Activated naive CD4-positive, alpha-beta T cell treated with anti-CD3 and anti-CD28 coated beads, Interleukin-2, amount 50 U/mL, for 16 hours (primary cell): ENCODE measurements at places on chromosomes 7 and 10.

GRCh38 chr10:102555781-102556328 is 52.1 kb downstream of the SUFU start:
- no peak for DNase-seq

GRCh38 chr7:1694611-1695511 is 24.8 kb downstream of the ELFN1 start:
- DNase-seq: peak; percentile 4

DNA sequence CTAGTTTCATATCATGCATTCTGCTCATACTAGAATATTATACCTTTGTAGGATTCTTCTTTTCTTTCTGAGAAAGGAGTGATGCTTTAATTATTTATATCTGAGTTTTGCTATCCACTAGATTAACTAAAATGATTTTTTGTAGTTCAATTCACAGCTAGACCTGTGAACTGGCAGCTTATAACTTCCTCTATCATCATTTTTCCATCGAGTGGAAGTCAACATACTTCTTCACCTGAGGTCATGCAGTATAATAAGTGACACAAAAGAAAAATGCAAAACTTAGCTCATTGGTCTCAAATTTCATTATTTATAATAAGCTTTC is 8.0 kb downstream of the LRRN3 start:
- DNase-seq: no peak

GRCh38 chr10:113590581-113590980 is 37.7 kb downstream of the HABP2 start:
- DNase-seq: no peak

DNA sequence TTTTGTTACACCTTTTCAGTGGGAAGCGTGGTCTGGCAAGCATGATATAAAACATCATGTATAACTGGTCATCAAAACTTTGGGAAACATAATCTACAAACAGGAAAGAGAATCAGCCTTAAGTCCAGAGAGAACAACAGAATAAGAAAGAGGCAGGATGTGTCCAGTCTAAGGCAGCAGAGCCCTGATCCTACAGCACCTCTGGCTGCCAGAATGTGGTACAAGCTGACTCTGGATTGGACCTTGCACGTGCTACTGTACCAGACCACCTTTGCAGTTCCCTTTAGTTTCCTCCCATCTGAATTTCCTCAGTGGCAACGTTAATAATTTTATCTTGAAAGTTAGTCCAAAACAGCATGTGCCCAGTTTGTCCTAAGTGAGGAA is 824.6 kb upstream of the IGFBP3 start:
- no peak for DNase-seq

GRCh38 chr10:133062635-133063034 is 25.1 kb upstream of the ADGRA1 start:
- DNase-seq: no peak

- DNase-seq: no peak
These were observed 45.8 kb downstream of the RNLS start for GRCh38 chr10:88537322-88537721.

GRCh38 chr10:3424111-3424851 is 251.7 kb upstream of the PITRM1 start:
- DNase-seq: no peak

DNA sequence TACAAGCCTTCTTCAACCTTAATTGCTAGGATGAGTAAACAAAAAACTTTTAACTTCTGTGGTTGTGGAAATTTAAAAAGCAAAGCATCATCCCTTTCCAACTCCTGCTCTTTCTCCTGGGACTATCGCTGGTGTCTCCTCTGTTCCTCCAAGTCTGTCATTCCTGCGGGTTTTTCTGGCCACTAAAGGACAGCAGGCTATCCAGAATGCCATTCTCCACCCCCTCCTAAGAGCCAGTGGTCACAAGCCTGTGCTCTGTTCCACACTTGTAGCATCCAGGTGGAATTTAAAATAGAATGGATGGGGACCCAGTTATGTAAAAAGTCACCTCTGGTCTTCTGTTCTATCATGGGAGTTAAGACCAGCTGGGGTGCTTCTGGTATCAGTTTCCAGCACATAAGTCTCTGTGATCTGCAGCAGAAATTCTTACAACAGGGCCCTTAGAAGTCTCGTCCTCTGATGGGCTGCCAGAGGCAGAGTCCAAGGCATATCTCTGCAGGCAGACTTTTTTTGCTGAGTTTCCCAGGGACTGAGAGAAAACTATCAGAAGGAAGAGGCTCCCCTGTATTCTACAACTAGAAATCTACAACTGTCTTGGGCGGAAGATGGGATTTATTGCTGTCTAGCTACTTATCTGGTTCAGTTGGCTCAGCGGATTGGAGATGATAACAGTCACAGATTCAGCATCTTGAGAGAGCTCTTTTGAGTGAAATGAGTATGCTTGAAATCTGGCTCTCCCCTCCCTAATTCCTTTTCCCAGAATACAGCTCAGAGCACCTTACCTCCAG is 5.1 kb upstream of the WNT16 start:
- DNase-seq: no peak

GRCh38 chr7:157117796-157118195 is 20.9 kb upstream of the UBE3C start:
- no peak for DNase-seq

- no peak for DNase-seq
These were observed 21.5 kb downstream of the HSPA12A start for GRCh38 chr10:116720668-116721546.

- no peak for DNase-seq
These were observed 133.5 kb downstream of the ST7 start for GRCh38 chr7:117086788-117087187.

DNA sequence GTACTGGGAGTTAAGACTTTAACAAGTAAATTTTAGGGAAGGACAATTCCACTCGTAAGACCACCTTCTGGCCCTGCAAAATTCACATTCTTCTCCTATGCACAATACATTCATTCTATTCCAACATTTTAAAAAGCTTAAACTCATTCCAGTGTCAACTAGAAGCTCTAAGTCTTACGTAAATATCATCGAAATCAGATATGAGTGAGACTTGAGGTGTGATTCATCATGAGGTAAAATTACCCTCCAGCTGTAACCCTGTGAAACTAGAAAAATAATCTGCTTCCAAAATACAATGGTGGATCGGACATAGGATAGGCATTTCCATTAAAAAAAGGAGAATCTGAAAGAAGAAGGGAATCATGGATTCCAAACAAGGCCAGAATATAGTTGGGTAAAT is 370.3 kb downstream of the CDC14C start:
- no peak for DNase-seq

- DNase-seq: no peak
These were observed 27.3 kb downstream of the BNIP3 start for GRCh38 chr10:131954356-131954965.

GRCh38 chr10:67602268-67602950 is 93.6 kb downstream of the CTNNA3 start:
- DNase-seq: no peak

GRCh38 chr7:130371046-130371445 is 9.2 kb upstream of the CPA1 start:
- no peak for DNase-seq

DNA sequence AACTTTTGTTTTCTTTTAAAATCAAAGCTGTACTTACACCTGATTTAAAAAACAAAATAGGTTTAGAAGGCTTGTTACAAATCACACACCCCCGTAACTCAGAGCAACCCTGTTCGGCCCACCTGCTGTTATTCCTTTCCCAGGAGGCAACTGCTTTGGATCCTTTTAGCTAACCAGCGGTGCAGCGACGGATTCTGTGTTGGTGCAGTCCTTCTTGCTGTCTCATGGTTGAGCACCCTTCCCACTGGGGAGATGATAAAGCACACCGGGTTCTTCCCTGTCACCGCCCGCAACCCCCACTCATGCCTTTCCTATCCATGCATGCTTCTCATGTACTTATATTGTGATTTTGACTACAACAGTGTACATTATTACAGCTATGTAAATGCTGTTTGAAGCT is 24.8 kb upstream of the MKI67 start:
- DNase-seq: no peak

GRCh38 chr7:100107890-100108289 is 6.4 kb downstream of the AP4M1 start:
- no peak for DNase-seq

DNA sequence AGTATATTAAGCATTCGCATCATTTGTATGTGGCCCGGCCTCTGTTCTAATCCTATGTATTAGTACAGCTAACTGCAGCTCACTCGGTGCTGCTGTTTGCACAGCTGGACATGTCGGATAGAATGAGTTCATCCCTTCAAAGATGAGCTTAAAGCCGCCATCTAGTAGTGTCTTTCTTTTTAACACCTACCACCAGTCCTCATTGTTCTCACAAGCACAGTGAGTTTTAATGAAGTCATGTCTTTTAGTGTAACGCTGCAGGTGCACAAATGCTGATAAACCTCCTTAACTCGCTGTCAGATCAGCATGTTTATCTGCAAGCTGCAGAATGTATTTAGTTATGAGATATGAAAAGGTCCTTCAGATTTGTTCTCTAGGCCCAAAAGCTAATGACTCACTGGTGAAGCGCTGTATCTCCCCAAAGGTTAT is 247.5 kb downstream of the MTERF1 start:
- no peak for DNase-seq
